ENCODE measurements at places on chromosomes 3 and 15. TPM values are rescaled to one million over a fixed set of nuclear protein-coding genes. Genes with fewer than 3 reads are reported as not detected.

DNA sequence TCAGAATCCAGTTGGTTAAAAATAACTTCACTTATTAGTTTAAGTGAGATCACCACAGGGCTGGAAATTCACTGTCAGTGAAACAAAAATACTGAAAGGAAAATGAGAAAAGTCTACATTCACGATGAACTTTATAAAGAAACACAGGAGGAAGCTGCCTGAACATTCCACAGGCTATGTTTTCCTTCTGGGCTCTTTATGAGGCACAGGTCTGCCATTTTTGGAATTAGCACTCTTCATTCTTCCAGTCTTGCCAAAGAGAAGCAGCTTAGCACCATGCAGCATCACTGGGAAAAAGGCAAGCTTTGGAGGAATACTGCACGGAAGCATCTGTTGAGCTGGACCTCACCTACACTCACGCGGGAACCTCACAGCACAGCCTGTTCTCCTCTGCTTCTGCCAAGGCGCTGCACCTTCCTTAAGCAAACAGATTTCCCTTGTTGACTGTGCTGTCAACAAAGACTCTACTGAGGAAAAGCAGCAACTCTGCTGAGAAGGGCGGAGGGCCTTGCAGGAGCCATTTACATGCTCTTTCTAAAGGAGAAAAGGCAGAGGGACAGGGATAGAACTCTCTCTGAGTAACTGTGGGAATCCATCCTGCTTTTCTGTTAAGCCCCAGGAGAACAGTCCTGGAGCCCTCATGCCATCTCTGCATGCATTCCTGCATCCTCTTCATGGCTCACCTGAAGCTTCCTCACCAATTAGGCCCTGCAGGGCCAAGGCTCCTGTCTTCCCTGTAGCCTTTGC, 15.7 kb downstream of the SUSD5 start:
- DNase-seq, result no peak

GRCh38 chr15:31217566-31218270, 108.9 kb upstream of the KLF13 start:
- DNase-seq, result no peak

DNA sequence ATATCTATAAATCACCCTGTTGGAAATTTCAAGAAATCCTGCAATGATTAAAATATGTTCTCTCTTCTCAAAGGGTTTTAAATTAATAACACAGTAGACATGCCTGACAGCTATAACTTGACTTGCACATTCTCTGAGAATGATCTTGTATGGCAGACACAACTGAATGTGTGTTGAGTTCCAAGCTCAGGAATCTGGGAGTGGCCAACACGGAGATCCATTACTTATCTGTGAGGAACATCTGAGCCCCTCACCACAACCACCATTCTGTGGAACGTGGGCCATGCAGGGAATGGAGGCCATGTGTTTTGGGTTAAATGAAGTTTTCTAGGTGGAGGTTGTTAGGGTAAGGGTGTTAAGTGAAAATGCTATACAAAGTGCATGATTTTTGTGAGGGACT, 105.3 kb upstream of the CHMP2B start:
- no peak for DNase-seq

GRCh38 chr3:127639173-127640041, 10.4 kb downstream of the PODXL2 start:
- DNase-seq, result no peak

DNA sequence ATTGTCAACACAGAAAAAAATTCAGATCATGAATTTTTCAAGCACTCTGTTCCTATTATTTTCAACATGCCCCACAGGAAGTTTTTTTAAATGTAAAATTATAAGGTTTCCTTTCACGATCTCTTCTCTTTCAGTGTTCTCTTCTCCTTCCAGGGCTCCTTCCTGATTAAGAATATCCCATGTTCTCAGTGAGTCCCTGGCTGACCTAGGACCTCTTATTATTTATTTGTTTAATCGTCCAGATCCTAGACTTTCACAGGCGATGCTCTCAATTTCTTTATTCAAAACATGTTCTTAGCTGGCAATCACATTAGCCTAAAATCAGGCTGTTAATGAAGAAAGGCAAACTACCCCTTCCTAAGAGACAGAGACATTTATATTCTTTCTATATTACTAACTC, 124.3 kb downstream of the ABI3BP start:
- no peak for DNase-seq

DNA sequence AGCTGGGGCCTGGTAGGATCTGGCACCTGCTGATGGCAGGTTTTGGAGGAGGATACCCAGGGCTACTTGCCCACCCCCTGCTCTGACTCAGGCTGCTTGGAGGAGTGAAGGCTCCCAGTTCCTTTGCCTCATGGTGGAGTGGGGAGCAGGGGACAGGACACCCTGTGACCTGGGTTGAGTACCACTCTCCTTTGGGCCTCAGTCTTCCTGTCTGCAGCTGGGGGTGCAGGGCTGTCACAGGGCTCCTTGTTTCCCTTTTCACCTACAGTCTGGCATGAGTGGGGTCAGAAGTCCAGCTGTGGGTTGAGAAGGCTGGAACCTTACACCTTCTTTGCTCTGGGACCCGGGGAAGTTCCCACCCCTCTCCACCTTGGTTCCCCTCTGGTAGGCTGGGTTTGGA, 14.7 kb downstream of the SEMA3F start:
- DNase-seq, result no peak

- DNase-seq, result no peak
Measured at GRCh38 chr3:73694983-73695757, 70.4 kb upstream of the PDZRN3 start.

GRCh38 chr3:37726525-37727290, 135.0 kb upstream of the CTDSPL start:
- DNase-seq, result no peak

- peak; percentile 80 for DNase-seq
Measured at GRCh38 chr15:78241017-78241416, 6.7 kb upstream of the ACSBG1 start.

DNA sequence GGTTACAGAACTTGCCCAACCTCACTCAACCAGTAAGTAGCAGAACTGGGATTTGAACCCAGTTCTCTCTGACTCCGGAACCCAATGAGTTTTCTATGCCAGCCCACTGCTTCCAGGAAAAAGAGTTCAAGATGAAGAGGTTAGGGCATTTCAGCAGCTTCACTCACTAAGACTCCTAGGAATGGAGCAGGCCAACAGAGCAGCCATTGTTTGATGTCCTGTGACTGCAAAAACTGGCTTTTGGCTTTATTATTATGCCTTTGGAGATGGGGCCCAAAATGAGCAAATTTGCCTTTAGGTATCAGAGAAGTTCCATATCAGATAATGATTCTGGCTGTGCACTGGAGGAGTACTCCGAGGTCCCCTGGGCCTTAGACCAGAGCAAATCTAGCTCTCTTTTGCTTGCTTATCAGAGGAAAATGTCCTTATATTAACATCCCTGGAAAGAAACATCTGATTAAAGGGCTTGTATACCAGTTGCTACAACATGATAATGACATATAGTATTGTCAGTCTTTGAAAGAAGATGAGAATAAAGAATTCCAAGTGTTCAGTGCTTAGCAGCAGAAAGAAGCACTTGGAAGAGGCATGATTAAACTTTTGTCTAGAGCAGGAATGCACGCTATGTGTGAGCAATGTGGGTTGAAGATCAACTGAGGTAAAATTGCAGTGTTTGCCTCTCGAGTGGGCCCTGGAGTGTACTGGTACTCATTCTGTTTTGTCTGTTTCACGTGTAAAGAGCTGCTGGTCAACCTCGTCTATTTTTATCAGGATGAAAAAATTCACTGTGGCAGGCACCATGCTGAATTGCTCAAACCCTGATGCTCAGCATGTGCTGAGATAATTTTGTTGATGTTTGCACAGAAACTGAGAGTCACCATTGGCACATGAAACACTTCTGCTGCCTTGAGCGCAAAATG, 21.8 kb upstream of the KLHL24 start:
- no peak for DNase-seq

GRCh38 chr3:15523660-15524417, 2.3 kb upstream of the COLQ start:
- DNase-seq, result no peak

DNA sequence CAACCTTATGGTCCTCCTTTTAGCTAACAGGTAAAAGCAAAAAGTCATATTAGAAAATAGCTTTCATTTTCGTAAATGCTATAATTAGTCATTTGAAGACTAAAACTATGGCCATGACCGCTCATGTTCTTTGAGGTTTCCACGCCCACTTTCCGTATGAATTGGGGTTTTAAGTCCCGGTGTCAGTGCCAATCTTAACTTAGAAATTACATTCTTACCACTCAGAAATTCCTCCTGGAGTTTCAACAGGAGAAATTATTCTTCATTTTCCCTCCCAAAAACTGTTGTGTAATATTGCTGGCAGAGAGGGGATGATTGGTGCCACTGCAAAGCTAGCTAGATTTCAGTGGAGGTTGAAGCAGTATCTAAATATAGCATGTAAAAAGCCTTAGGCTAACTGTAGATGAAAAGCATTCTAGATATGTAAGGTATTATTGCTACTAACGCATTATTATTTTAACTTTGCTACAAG, 71.0 kb upstream of the MDFIC2 start:
- no peak for DNase-seq

- DNase-seq, result no peak
Measured at GRCh38 chr3:70400194-70400593, 87.8 kb upstream of the MDFIC2 start.

DNA sequence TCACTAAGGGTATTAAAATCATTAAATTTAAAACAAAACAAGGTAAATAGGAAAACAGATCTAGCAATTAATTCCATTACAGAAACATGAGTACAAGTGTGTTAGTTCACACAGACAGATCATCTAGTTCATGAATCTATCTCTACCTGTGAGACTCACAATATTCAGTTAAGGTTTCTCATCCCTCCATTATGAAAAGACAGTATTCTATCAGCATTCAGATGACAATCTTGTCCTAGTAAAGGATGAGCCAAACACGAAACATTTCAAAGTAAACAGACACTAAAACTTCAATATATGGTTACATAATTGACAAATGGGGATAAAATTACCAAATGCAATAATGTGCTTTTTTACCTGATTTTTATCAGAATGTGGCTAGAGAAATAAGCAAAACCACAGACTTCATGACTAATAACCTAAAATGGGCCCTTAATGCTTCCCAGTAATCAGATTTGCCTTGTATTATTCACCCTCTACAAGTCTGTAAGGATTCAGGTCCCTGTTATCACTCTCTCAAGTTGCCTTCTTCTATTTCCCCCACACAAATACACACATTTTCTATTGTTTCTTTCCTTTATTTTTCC, 126.8 kb downstream of the DLG1 start:
- DNase-seq, result no peak

DNA sequence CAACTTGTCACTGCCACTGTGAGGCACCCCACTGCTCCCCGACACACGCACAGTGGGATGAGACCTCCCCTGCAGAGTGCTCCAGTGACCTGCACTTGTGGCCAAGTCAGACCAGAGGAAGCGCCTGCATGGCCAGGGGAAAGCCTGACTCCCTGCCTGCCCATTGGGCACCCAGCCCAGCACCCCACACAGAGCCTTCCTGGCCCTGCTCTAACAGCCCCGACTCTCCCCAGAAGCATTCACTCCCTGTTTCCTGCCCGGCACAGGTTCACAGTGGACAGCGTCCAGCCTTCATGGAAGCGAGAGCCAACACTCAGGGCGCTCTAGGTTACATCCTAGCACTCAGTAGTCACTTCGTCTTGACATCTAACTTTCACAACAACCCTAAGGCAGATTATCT, 27.8 kb downstream of the RBPMS2 start:
- DNase-seq, result no peak

GRCh38 chr15:59791755-59792154, 102.6 kb upstream of the BNIP2 start:
- DNase-seq, result peak; percentile 12

- no peak for DNase-seq
Measured at GRCh38 chr3:105853801-105854432, 14.9 kb downstream of the CBLB start.

DNA sequence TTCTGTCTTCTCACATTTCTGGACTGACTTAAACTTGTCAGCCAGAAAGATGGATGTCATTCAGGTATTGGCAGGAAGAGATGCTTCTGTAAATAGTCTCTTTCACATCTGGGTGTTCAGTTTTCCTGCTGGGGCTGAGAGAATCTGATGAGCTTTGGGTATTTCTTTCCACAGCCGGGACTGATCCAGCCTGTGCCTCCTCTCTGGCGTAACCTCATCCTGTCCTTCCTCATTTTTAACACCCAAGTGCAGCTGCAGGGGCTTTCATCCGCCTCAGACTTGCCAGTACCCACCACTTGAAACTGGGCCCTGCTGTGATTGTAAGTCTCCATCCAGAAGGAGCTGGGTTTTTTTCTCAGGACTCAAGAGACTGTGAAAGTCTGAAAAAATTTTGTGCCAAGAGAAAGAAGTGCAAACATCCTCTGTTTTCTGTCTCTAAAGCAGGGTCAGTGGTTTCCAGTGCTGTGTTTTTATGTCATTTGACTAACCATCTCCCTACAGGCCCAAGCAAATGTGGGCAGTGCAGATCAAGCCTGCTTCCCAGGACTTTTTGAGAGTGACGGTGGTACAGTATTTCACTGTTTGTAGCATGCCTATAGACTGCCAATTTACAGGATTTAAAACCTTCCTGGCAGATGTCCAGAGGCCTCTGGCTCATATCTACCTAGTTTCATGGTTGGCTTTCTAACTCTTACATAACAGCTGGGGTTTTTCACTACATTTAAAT, 342.7 kb downstream of the PTPRG start:
- DNase-seq, result peak; percentile 65

GRCh38 chr15:22949074-22949547, 31.1 kb downstream of the CYFIP1 start:
- peak; percentile 23 for DNase-seq

- no peak for DNase-seq
Measured at GRCh38 chr3:98903099-98903498, 1.6 kb upstream of the DCBLD2 start.

- no peak for DNase-seq
Measured at GRCh38 chr3:124973290-124973689, 38.7 kb upstream of the MUC13 start.

- DNase-seq, result no peak
Measured at GRCh38 chr3:126464093-126464492, 11.6 kb downstream of the ZXDC start.

GRCh38 chr3:157409516-157409915, 27.1 kb upstream of the PTX3 start:
- DNase-seq, result no peak

SEC61A1 gene
- 98.3 TPM for polyA plus RNA-seq

GOLGA8T gene
- polyA plus RNA-seq, result not detected

MLF1 gene
- polyA plus RNA-seq, result 34.1 TPM

RUVBL1 gene
- 36.2 TPM for polyA plus RNA-seq

EAF2 gene
- polyA plus RNA-seq, result 8.4 TPM

SLC2A2 gene
- not detected for polyA plus RNA-seq

HYKK gene
- polyA plus RNA-seq, result 2.3 TPM

TUSC7 gene
- polyA plus RNA-seq, result not detected

MB21D2 gene
- polyA plus RNA-seq, result 20.1 TPM

TMEM212 gene
- 0.15 TPM for polyA plus RNA-seq

Measured in hindlimb muscle (tissue), 1 donor.